ENCODE measurements at places on chromosomes 13 and 19.

DNA sequence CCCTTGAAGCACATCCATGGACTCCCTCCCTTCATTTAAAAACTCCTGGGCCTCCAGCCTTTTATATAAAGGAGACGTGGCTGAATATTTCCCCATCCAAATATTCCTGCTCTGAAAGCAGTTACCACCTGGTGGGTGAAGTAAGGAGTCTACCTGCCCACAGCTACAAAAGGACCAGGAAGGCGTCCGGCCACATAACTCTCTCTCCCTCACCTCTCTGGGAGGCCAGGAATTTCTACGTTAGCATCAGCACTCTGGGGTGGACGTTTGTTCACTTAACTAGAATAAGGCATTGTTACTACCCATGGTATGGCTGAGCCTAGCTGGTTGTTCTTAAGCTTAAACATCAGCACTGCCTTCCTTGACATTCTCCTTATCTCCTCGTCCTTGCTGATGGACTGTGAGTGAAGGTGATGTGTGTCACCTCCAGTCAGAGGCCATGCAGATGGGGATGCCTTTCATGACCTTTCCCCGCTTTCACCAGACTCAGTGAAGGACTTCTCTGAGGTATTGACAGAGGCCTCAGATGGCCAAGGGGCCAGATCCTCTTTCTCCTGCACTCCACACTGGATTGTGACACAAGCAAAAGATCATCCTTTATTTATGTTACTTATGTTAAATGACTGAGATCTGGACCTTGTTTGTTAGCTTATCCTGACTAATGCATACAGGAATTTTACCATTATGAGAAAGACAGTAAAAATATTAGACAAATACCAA, 22.2 kb upstream of the KPNA3 start:
- DNase-seq: no peak

DNA sequence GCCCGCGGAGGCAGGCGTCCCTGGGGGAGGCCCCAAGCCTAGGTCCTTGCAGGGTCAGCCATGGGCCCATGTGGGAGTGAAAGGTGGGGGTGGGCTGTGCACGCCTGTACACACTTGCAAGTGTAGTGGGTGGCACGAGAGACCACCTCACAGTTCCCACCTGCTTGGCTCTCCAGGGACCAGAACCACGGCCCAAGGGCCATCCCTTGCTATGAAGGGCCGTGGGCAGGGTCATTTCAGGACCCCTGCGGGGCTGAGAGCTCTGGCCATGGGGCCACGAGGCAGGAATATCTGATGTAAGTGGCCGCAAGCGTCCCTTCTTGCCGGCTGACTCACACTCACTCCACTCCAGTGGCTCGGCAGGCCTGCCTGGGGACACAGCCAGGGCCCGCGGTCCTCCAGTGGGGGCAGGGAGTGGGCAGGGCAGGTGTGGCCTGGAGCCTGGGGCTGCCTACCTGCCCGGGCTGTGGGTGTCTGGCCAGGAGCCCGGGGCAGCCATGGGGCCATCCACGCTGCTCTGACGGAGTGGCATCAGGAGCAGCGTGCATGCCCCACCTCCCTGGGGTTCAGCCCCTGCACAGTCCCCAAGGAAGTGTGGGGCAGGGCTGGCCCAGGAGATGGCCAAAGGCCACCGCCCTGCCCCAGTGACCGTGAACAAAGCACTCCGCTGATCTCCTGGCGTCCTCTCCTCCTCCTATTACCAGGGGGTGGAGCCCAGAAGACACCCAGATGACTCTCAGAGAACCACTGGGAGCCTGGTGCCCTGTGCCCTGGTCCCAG, 8.6 kb upstream of the MKNK2 start:
- DNase-seq: no peak

DNA sequence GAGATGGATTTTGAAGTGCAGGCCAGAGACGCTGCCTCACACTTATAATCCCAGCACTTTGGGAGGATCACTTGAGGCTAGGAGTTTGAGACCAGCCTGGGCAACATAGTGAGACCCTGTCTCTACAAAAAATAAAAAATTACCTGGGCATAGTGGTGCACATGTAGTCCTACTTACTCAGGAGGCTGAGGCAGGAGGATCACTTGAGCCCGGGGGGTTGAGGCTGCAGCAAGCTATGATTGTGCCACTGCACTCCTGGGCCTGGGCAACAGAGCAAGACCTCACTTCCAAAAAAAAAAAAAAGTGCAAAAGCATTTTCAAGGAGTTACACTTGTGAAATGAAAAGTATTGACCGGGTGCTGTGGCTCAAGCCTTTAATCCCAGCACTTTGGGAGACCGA, 27.6 kb upstream of the FBXO17 start:
- DNase-seq: no peak

GRCh38 chr13:90952326-90952725, 395.2 kb upstream of the MIR17HG start:
- no peak for DNase-seq

Measured in activated T-cell treated with anti-CD3 and anti-CD28 coated beads for 4 hours (primary cell).